ENCODE measurements at places on chromosomes 12 and 14.
A peak's percentile ranks its signal among the peaks of the same experiment; 100 is the strongest.

DNA sequence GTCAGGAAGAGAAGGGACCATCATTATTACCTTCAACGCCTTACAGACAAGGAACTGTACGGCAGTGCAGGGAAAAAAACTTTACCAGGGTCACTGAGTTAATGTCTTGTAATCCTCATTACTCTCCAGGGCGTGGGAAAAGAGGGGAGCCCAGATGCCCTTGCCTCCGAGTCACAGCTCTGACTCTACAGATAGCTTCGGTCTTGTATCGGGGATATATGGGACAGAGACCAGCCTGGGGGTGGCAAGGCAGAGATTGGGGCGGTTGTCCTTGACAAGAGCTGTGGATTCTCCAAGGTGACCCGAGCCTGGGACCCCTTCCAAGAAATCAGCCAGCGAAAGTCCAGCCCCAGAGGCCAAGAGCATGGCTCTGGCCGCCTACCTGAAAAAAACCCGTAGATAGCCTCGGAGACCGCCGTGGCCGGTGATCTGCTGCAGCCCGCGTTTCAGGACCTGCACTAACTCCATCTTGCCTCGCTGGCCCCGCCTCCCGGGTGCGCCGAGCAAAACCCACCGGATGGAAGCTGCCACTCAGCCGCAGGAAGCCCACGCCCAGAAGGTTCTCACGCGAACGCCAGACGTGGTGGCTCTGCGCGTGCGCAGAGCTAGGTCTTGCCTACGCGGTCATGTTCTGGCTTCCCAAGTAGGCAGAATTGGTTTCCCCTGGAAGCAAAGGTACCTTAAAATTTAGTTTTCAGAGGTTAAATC lies at the start of gene NDUFA12:
Gene NDUFA12, minus strand, starts transcription at position 485 of the 708 bp plus-strand sequence. Its CDS starts 17 bp downstream, at position 468.
- DNase-seq, result peak; percentile 97

DNA sequence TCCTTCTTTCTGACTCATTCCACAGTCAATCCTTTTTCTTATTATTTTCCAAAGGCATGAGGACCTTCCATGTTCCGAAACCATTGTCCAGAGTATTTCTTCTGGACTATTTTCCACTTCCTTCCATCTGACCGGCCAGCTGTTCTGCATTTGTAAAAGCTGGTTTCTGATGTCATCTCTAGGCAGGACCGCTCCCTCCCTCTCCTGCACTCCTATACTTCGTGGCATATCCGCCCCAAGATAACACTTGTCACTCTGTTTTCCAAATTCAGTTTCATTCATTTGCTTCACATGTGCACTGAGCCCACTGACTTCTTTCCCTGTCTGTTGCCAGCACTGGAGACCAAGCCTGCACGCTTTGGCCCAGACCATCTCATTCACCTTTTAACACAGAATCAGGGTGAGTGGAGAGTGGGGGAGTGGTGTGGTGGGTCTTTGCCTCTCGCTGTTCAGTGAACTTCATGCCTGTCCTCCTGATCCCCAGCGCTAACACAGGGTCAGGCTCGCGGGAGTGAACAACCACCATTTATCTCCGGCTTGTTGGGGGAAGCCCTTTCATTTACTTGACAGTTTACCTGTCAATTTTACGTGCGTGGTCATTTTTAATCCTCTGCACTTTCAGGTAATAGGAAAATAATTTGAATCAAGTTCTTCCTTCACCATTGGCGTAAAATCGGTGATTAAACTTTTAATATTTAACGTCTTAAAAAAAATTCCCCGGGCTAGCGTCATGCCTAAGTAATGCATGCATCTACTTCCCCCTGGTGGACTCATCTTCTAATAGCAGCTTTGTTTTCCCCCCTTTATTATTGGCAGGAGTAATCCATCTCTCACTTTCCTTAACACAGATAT lies 52.5 kb downstream of the C12orf75 start:
- DNase-seq, result peak; percentile 68

GRCh38 chr12:47303207-47303606 lies 223.4 kb upstream of the AMIGO2 start:
- no peak for DNase-seq

DNA sequence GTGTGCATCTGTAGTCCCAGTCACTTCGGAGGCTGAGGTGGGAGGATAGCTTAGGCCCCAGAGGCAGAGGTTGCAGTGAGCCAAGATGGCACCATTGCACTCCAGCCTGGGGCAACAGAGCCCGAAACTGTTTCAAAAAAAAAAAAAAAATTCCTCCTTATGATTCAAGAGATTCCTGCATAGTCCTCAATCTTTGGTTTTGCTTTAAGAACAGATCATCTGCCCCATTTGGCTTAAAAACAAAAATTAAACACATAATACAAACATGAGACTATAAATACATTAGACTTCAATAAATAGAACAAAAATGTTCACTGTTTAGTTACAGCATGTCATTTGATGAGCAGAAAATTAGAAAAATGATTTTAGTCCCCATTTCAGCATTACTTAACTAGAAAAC lies 131.2 kb downstream of the PAWR start:
- DNase-seq, result no peak

DNA sequence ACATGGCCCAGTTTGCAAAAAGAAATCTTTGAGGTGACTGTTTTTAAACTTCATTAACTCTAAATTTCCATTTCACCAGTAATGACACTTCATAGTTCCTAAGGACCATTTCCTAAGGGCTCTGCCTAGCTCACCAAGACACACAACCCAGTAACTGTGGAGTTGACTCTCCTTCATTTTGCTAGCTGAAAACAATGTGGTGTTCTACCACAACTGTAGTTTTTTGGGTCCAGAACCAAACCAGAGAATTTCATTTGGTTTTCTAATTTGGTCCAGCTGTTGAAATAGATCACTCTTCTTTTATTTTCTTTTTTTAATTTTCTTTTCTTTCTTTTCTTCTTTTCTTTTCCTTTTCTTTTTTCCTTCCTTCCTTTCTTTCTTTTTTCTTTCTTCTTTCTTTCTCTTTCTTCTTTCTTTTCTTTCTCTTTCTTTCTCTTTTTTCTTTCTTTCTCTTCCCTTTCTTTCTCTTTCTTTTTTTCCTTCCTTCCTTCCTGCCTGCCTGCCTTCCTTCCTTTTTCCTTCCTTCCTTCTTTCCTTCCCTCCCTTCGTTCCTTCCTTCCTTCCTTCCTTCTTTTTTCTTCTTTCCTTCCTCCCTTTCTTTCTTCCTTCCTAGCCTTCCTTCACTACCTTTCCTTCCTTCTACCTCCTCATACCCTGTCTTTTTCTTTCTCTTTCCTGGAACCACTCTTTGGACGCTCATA lies 18.5 kb upstream of the LUM start:
- no peak for DNase-seq

DNA sequence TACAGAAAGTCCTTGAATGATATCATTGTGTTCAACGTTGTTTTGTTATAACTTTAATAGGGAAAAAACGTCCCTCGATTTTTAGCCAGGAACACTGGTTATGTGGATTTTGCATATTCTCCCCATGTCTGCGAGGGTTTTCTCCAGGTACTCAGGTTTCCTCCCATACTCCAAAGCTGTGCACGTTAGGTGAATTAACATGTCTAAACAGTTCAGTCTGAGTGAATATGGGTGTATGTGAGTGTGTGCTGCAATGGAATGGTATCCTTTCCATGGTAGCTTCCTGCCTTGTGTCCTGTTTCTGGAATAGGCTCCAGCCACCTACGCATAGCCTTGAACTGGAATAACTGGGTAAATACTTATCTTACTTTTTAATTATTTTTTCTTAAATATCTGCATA lies 810.8 kb upstream of the ATXN7L3B start:
- no peak for DNase-seq

DNA sequence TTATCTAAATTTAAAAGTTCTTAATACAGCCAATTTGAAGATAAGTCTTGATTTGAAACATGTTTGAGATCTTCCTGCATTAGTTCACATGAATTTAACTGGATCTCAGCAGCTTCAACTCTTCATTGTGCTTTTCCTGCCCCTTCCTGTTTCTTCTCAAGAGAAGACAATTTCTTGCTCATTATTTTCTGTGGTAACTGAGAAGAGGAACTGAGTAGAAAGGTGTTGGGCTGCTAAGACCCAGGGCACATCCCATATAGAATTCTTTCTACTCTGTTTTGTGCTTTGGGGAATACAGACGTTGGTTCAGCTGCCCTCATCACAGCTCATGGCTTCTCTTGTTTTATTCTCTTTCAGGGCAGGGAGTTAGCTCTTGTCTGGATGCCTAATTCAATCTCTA lies 110.2 kb downstream of the SNAPC1 start:
- no peak for DNase-seq

DNA sequence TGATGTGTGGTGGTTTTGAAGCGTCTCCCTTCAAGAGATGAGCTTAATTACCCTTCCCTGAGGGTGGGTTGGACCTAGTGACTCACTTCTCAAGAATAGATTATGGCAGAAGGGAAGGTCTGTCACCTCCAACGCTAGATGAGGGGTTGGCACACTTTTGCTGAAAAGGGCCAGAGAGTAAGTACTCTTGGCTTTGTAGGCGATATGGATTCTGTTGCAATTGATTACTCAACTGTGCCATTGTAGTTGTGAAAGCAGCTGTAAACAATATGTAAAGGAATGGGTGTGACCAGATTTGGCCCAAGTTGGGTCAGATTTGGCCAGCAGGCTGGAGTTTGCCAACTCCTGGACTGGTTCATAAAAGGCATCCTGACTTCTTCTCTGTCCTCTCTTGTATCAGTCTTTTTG lies 53.3 kb downstream of the SMIM41 start:
- DNase-seq, result no peak

GRCh38 chr14:100110816-100111215 lies 45.6 kb downstream of the EVL start:
- no peak for DNase-seq

DNA sequence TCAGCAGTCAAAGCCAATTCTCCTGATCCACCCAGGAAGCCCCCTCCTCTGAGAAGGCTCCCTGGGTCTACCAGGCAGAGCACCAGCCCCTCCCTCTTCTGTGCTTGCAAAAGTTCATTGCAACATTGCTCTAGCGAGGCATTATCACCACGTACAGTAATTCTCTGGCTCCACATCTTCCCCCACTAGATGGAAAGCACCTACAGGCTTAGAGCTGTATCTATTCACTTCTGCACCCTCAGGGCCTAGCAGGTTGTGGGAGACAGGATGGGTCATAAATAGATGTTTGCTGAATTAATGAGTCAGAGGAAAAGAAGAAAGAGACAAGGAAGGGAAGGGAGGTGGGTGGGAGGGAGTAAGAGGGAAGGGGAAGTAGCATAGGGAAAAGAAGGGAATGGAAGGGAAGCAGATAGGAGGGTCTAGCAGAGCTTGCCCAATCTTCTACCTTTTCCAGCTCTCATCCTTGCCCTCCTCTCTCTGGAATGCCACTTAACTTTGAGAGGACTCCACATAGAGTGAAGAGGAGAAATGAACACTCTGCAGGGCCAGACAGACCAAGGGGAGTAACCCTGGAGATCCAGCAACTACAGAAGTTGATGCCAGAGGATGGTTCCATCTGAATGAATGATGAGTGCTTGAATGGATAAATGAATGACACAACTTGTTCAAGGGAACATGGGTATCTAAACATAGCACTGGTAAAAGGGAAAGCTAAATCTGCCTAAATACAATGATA lies 42.0 kb upstream of the NT5DC3 start:
- DNase-seq, result no peak

GRCh38 chr14:95481391-95482022 lies 34.9 kb downstream of the SYNE3 start:
- DNase-seq, result no peak

DNA sequence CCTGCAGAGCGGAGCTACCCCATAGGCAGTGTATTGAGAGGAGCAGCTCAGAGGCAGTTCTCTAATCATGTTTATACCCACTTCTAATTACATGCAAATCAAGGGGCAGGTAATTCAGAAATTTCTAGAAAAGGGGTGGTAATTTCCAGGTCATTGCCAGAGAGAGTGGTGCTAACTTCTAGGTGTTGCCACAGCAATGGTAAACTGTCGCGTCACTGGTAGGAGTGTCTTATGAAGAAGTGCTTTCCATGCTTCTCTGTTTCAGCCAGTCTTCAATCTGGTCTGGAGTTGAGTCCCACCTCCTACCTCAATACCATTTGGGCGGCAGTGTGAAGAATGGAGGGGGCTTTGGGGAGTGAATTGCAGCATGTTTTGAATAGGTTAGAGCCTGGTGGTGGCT lies 8.5 kb upstream of the AMN1 start:
- no peak for DNase-seq

DNA sequence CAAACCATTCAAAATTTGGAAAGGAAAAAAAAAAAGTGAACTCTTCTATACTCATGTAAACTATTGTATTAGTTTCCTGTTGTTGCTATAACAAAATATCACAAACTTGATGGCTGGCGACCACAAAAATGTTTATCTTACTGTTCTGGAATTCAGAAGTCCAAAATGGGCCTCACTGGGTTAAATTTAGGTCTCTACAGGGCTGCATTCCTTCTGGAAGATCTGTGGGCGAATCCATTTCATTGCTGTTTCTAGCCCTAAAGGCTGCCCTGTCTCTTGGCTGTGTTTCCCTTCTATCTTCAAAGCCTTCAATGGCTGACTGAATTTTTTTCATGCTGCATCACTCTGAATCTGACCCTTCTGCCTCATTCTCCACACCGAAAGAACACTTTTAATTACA lies 105.1 kb upstream of the NAV3 start:
- DNase-seq, result no peak

DNA sequence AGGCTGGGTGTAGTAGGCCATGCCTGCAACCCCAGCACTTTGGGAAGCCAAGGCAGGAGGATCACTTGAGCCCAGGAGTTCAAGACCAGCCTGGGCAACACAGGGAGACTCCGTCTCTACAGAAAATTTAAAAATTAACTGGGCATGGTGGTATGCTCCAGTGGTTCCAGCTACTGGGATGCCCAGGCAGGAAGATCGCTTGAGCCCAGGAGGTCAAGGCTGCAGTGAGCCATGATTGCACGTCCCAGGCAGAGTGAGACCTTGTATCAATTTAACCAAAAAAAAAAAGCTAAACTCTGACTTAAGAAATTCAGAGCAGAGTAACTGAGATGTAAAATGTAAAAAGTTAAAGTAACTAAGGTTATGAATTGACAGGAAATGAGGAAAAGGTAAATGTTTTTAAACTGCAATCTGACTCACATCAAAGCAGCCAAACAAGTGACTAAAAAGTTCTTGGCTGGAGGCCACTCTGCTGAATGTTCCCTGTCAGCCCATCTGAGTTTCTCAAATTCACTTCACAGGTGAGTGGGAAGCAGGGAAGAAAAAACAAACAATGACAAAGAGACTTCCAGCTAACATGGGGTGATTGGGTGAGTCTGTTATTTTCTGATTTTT lies 21.3 kb downstream of the PRKD1 start:
- no peak for DNase-seq

DNA sequence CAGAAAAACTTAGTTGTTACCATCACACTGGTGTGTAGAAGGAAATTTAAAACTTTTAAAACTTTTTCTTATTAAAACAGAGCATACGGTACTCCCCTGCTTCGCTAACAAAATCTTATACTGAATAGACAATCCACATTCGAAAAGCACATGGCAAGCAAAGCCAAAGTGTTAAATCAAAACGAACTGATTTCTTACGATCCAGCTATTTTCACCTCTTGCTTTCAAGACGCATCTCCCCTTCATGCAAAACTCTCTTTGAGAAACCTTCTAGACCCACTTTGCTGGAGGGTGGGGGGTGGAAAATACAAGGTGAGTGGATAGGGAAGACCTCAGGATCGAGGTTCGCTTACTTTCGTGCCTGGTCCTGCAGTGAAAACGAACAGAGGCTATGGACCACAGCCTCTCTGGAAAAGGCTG lies 328 bp downstream of the INTS13 start:
- no peak for DNase-seq
